Activated naive CD8-positive, alpha-beta T cell treated with anti-CD3 and anti-CD28 coated beads for 36 hours (primary cell): ENCODE measurements at places on chromosomes 2 and 18.

DNA sequence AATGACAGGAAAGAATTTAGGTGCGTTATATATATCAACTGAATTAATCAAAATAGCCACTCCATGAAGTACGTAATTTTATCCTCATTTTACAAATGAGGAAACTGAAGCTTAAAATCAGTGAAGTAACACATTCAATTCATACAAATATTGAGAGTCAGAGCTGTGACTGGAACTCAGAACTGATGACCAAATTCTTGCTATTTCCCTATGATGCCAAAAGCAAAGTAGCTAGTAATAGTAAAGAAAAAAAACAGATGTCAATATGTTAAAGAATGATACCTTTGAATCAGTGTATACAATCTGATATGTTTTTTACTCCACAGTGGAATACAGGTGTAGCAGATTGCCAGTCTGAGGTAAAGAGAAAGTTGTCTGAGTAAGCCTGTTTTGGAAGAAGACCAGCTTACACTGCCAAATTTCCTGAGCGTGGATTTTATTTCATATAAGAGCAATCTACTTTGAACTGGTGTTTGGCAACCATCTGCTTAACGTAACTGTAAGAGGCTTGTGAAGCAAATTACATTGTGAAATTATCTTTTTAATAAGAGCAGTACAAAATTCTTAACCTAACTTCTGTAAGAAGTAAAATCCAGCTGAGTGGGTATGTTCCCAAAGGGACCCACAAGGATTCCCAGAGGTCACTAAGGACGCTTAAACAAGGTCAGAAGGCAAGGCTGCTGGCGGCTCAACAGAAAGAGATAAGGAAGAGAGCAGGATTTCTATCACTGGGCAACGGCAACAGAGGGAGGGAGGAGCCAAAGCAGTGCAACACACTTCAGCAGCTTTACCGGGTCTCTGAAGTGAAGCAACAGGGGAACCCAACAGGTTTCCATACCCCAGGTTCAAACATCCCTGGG, 85.6 kb downstream of the IKZF2 start:
- DNase-seq: peak; percentile 1

GRCh38 chr18:10953672-10954071, 195.7 kb downstream of the PIEZO2 start:
- DNase-seq: no peak

DNA sequence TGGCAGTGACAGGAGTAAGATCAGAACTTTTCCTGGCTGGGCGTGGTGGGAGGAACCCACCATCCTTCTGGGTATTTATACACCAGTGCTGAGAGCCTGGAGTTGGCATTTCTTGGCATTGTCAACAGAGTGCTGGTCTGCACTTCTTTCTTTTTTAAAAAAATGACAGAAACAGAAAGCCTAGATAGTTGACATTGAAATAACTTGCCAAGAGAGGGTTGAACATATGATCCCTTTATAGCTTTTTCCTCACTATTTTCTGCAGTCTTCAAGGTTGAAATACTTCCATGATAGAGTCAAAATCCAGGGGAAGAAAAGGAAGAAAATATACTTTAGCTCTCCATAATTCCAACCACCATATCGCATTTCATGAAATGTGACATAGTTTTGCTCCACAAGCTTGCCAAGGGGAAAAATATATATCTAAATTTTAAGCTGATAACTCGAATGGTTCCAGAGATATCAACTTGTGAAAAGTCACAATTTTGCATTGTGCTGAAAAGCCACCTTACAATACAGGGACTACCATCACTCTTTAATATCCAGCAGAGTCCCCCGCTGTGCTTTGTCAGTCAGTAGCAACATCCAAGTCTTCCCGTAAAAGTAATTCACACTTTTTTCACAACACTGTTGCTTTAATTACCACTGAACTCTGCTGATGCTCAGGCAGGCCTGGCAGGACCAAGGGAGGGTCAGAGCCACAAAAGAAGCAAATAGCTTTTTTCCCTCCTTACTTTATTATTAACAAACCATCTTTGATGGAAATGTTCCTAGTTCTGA, 764.9 kb upstream of the FANCL start:
- DNase-seq: no peak

- peak; percentile 18 for DNase-seq
These were observed 125.6 kb upstream of the CAPN13 start for GRCh38 chr2:30932870-30933269.

- no peak for DNase-seq
These were observed 217.0 kb downstream of the NCK2 start for GRCh38 chr2:105961599-105962146.

- DNase-seq: no peak
These were observed 51.7 kb downstream of the KCNIP3 start for GRCh38 chr2:95348609-95349567.

- DNase-seq: no peak
These were observed 2.4 kb upstream of the MFF start for GRCh38 chr2:227322530-227323205.
